ENCODE measurements at places on chromosomes 2 and 18. TPM values are rescaled to one million over a fixed set of nuclear protein-coding genes. Genes with fewer than 3 reads are reported as not detected.

Gene UPP2
- not detected for total RNA-seq

Gene UGT1A4
- total RNA-seq: 0.05 TPM

Gene GYPC
- not detected for total RNA-seq

Gene RAD51AP2
- total RNA-seq: not detected

Gene ADD2
- total RNA-seq: 21.1 TPM

Gene SPEG
- total RNA-seq: 5.2 TPM

Gene GPBAR1
- not detected for total RNA-seq

Gene WDR7
- 2.9 TPM for total RNA-seq

Gene INHA
- 0.51 TPM for total RNA-seq

Gene SCN9A
- total RNA-seq: 2.5 TPM

Gene CCDC148
- total RNA-seq: 0.48 TPM

Gene COL4A4
- total RNA-seq: 1.0 TPM

Gene MYOM1
- total RNA-seq: 0.25 TPM

Gene ANTXR1
- total RNA-seq: 154 TPM

Gene VIL1
- total RNA-seq: 0.25 TPM

Gene UXS1
- 47.5 TPM for total RNA-seq

Gene ZNF519
- 1.9 TPM for total RNA-seq

Gene SPDYA
- 0.14 TPM for total RNA-seq

Data from A549 treated with RU486 at 1 μM for 4 hours (cell line).